ENCODE measurements at places on chromosomes 1 and 21. TPM values are rescaled to one million over a fixed set of nuclear protein-coding genes. Genes with fewer than 3 reads are reported as not detected.

GRCh38 chr1:192702212-192702902 lies 66.4 kb downstream of the RGS13 start:
- H3K27ac ChIP-seq, result peak overlapping the region; percentile 35
- DNase-seq, result peak; percentile 79
- H3K36me3 ChIP-seq, result no peaks in the 10 kb centered on the region
- peaks cover 36% of the 10 kb centered on the region for H3K4me1 ChIP-seq
- H3K4me3 ChIP-seq, result no peak overlapping the region

DNA sequence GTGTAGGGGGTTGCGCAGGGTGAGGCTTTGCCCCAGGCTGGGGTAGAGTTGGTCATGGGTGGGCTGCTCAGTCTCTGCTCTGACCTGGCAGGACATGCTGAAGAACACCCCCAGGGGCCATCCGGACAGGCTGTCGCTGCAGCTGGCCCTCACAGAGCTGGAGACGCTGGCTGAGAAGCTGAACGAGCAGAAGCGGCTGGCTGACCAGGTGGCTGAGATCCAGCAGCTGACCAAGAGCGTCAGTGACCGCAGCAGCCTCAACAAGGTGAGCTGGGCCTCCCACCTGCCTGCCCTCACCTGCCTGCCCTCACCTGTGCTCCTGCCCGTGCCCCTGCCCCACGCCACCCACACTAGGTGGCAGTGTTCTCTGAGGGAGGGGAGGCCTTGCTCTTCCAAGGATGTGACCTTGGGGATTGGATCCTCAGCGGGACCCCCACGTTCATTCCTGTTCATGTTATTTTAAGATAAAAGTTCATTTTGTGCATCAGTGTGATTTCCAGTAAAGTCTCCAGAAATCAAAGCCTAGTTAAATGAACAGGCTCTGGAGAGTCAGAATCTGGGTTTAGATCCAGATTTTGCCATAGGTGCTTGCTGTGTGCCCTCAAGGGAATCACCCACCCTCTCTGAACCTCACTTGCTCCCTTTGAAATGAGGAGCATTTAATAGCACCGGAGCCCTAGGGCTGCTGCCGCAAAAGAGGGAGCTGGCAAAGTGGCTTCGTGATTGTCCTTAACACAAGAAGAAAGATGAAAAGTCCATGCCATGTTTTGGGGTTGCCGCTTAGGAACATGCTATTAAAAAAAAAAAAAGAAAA lies 87.9 kb downstream of the ARHGEF10L start:
- H3K4me3 ChIP-seq, result no peak overlapping the region
- H3K27ac ChIP-seq, result no peak overlapping the region
- no peaks in the 10 kb centered on the region for H3K36me3 ChIP-seq
- no peaks in the 10 kb centered on the region for H3K27me3 ChIP-seq
- H3K4me1 ChIP-seq, result peaks cover 20% of the 10 kb centered on the region

DNA sequence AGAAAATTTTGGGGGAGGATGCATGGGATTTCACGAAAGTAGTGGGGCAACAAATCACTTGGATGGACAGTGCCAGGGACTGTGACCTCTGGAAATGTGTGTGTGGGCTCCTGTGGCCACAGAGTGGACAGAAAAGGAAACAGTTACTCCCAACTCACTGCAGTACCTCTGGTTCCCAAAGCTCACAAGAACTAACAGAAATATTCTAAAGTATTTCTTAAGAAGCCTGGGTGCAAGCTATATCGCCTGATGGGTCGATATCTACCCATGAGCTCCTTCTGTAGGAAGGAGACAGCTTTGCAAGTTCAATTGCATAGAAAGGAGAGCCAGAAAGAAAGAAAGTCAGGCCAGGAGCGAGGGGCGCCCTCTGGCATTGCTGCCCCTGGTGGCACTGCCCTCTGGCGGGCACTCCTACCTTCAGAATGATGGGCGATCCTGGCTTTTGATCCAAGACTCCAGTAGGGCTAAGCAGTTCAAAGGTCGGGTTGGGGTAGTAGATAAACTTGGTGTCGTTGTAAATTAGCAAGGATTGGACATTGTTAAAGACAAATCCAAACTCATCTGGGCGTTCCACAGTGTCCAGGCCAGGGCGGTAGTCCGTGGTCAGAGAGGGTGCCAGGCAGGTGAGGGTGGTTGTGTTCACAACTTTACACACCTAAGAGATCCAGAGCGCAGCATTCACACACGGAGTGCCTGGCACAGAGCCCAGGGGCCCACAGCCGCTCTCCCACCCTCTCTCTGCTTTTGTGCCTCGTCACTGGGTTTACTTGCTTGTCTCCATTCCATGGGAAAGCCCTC lies 134.7 kb upstream of the CD34 start:
- no peak overlapping the region for H3K27ac ChIP-seq
- H3K36me3 ChIP-seq, result no peaks in the 10 kb centered on the region
- no peak for DNase-seq
- H3K4me3 ChIP-seq, result no peak overlapping the region

DNA sequence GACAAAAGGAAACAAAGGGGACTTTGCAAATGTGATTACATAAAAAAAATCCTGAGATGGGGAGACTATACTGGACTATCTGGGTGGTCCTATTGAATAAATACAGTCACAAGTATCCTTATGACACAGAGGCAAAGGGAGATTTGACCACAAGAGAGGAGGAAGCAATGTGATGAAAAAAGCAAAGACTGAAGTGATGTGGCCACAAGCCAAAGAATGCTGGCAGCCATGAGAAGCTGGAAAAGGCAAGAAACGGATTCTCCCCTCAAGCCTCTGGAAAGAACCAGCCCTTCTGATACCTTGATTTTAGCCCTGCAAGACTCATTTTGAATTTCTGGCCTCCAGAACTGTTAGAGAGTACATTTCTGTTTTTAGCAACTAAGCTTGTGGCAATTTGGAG lies 36.4 kb downstream of the OLFML2B start:
- no peaks in the 10 kb centered on the region for H3K4me1 ChIP-seq
- H3K27me3 ChIP-seq, result no peaks in the 10 kb centered on the region
- H3K4me3 ChIP-seq, result no peak overlapping the region
- no peak overlapping the region for H3K27ac ChIP-seq
- H3K36me3 ChIP-seq, result no peaks in the 10 kb centered on the region
- DNase-seq, result no peak

- H3K27me3 ChIP-seq, result no peaks in the 10 kb centered on the region
- no peak overlapping the region for H3K27ac ChIP-seq
- H3K4me3 ChIP-seq, result no peak overlapping the region
Observed at GRCh38 chr1:34850382-34850781, 9.2 kb downstream of the SMIM12 start.

DNA sequence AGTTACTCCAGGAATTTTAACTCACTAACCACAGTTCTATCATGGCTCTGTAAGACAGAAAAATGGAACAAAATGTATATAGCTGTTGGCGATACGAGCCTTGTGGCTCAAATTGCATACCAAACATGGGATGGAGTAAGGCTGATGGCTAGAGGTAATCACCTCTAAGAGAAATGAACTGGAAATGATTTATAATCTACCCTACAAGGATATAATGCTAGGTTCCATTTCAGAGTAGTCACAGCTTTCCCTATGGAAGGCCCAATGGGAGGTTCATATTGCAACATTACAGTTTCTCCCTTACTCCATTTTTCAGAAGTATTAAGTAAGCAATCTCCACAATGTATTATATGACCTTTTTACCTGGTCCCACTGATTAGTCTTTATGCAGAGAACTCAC lies 61.6 kb downstream of the EDEM3 start:
- H3K27ac ChIP-seq, result no peak overlapping the region
- H3K27me3 ChIP-seq, result no peaks in the 10 kb centered on the region
- no peak for DNase-seq
- H3K36me3 ChIP-seq, result peaks cover 40% of the 10 kb centered on the region
- no peak overlapping the region for H3K4me3 ChIP-seq

Gene GREM2
- polyA plus RNA-seq, result 86.5 TPM

Gene FYB2
- not detected for polyA plus RNA-seq
